Stimulated activated CD4-positive, alpha-beta T cell treated with anti-CD3 and anti-CD28 coated beads, Interleukin-15, amount 100 ng/mL, for 1 hour (primary cell): ENCODE measurements at places on chromosomes 13 and 19.

DNA sequence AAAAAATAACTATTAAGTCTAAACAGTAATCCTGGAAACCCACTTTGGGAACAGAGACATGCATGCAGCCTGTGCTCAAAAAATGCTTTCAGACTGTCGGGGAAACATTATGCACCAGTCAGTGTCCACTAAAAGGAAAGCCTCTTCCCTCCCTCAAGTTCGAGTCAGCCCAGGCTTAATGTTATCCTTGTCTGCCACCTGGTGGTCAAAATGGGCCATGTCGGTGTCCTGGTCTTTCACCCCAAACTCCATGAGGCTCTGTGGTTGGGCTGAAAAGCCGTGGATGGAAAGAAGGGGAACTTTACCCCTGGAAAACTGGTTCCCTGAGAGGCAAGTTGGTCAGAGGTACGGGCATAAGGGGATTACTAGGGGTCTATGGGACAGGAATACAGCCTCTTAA lies 88.4 kb upstream of the ZNF492 start:
- no peak for DNase-seq

GRCh38 chr19:36040495-36040894 lies 7.8 kb upstream of the CLIP3 start:
- DNase-seq = no peak

DNA sequence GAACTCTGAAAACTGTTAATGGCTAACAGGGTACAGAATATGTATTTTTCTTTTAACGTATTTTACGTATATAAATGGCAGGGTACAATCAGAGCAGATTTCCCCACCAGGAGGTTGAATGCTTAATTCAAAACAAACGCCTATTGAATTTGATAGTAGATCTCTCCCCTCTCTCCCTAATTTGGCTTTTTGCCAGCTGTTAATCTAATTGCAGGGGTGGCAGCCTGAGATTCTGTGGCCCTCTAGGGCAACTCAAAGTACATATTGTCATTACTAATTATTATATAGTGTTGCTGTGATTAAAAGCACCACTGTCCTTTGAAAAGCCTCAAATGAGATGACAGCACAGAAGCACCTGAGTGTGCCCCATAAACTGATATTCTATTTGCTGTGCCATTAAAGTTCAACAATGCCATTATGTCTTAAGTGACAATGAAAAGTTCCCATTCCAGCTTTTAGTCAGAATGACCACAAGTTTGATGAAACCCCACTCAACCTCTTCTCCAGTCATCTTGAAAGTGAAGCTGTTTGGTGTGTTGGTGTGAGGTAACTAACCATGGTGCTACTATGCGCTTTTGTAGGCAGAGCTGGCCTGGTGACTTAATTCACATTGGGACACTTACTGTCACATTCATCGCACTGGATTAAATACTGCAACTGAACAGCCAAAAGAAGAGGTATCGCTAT lies 351.4 kb downstream of the KCNRG start:
- DNase-seq = no peak

DNA sequence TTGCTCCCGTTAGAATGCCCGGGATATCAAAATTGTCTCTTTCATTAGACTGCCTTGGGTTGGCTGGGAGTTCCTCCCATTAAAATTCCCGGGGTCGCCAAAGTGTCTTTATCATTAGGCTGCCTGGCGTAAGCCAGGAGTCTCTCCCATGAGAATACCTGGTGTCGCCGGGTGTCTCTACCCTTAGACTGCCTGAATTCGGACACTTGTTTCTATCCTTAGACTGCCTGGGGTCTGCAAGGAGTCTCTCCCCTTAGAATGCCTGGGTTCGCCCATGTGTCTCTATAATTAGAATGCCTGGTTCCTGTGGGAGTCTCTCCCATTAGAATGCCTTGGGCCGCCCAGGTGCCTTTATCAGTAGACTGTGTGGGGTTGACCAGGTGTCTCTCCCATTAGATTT lies 1538.2 kb downstream of the UQCRFS1 start:
- DNase-seq = no peak

GRCh38 chr13:45162821-45163220 lies 38.0 kb downstream of the KCTD4 start:
- no peak for DNase-seq

DNA sequence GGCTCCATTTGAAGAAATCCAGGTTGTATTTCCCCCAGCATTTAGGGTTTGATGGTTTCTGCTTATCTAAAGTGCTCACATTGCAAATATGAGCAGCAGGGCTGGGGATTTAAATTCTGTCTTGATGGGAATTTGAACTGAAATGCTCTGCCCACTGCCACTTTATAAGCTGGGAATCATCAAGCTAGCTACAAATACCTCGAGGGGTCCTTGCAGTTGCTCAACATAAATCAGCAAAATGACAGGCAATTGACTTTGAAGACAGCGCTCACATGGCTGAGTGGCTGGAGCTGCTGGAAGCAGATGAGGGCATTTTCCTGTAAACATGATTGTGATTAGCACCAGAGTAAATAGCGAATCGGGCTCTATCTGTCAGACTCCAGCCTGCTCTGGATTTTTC lies 39.4 kb upstream of the MEDAG start:
- no peak for DNase-seq

- DNase-seq = no peak
Observed at GRCh38 chr19:10706990-10707389, 5.8 kb downstream of the QTRT1 start.

- no peak for DNase-seq
Observed at GRCh38 chr19:14545716-14546082, 16.3 kb downstream of the TECR start.

DNA sequence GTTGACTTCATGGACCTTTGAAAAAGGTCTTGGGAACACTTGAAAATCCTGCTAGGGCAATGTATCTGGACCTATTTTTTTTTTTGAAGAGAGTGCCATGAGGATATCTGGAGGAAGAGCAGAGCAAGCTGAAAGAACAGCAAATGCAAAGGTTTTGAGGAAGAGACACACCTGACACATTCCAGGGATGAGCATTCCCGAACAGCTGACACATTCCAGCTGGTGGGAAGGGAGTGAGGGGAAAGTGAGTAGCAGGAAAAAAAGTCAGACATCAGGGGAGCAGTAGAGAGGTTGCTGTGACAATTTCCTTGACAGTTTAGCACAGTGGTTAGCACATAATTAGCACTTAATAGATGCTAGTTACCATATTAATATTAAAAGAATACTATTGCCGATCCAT lies 14.7 kb downstream of the DGKH start:
- no peak for DNase-seq

GRCh38 chr19:24051516-24051915 lies 35.5 kb upstream of the ZNF254 start:
- DNase-seq = no peak

DNA sequence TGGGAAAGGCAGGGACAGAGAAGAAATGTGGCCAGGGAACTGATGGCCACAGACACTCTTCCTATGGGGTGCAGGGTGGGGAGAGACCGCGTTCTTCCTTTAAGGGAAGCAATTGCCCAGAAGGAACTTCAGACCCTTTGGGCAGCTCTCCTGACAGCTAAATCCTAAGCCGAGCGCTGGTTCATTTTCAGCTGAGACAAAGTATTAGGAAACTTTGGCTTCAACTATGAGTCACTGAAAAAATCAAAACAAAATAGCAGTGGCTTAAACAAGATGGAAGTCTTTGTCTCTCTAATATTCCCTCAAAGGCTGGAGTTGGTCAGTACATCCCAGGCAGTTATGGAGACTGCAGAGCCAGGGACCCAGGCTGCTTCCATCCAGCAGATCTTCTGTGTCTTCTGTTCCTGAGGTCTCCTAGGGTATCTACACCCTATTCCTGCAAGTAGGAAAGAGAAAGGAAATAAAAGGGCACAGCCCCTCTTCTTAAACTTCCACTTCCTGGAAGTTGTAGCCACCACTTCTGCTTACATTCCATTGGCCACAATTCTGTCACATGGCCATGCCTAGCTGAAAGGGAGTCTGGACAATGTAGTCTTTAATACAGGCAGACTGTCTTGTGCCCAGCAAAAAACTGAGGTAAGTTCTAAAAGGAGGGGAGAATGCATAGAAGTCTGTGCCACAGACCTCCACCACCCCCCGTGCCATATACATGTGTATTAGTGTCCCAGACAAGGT lies 163.5 kb downstream of the KATNAL1 start:
- DNase-seq = no peak

- no peak for DNase-seq
Observed at GRCh38 chr13:78712831-78713230, 53.9 kb upstream of the OBI1 start.
